ENCODE measurements at places on chromosomes 4 and X. TPM values are rescaled to one million over a fixed set of nuclear protein-coding genes. Genes with fewer than 3 reads are reported as not detected.

DNA sequence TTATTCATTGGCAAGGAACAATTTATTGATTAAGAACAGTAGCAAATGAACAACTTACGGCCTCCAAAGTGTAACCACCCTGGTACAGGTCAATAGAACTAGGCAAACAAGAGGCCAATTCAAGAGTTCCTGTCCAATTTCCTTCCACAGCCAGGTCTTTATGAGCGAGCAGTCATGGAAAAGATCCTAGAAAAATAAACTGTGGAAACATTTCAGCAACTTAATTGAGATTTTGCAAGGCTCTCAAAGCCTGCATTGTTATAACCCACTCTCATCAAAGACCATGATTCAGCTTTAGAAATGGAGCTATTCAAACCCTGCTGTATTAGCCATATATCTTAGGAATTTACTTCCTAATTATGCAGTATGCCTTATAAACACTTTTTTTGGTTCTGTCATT, 43.6 kb downstream of the UNC5C start:
- DNase-seq: no peak

- no peak for DNase-seq
Measured at GRCh38 chrX:1876041-1876440, 261.2 kb downstream of the ASMT start.

The F9 gene
- 127 TPM for polyA plus RNA-seq

DNA sequence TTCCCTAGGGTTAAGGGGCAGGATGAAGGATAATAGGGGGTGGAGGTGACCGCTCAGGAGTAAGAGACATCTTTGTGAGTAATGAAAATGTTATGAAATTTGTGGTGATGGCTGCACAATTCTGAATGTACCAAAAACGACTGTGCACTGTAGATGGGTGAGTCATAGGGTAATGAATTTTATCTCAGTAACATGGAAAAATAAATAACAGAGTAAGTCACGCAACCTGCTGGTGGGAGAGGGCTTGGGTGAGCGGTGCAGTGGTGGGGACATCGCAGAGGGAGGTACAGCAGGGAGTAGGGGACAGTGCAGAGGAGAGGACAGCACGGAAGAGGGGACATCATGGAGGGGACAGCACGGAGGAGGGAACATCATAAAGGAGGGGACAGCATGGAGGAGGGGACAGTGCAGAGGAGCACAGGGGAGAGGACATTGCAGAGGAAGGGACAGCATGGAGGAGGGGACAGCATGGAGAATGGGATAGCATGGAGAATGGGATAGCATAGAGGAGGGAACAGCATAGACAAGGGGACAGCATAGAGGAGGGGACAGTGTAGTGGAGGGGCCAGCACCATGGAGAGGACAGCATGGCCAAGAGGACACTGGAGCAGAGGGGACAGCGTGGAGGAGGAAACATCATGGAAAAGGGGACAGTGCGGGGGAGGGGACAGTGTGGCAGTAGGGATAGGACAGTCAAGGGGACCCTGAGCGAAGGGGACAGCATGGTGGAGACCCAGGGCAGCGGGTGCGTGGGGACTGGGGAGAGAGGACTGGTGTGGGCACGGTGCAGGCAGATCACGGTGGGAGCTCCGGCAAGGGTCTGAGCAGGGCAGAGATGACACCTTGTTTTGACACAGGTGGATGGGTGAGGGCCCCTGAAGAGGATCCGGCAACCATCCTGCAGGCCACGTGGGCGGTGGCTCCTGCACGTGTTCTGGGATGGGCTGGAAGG, 68.5 kb upstream of the MXD4 start:
- DNase-seq: no peak

The EPGN gene
- not detected for polyA plus RNA-seq

DNA sequence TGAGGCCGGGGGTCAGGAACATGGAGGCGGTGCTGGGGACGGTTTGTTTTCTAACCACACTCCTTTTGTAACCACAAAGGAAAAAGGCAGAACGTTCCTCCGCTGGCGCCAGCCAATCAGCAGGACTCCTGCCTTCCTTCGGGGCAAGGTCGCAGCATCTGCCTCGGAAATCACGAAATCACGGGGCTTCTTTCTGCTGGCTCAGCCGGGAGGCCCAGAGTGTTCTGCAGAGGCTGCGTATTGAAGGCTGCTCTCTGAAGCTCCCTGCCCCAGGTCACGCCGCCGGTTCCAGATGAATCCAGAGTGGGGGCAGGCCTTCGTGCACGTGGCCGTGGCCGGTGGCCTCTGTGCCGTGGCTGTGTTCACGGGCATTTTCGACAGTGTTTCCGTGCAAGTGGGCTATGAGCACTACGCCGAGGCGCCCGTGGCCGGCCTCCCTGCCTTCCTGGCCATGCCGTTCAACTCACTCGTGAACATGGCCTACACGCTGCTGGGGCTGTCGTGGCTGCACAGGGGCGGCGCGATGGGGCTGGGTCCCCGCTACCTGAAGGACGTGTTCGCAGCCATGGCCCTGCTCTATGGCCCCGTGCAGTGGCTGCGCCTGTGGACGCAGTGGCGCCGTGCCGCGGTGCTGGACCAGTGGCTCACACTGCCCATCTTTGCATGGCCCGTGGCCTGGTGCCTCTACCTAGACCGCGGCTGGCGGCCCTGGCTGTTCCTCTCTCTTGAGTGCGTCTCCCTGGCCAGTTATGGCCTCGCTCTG, 9.4 kb downstream of the TMEM187 start:
- DNase-seq: no peak

DNA sequence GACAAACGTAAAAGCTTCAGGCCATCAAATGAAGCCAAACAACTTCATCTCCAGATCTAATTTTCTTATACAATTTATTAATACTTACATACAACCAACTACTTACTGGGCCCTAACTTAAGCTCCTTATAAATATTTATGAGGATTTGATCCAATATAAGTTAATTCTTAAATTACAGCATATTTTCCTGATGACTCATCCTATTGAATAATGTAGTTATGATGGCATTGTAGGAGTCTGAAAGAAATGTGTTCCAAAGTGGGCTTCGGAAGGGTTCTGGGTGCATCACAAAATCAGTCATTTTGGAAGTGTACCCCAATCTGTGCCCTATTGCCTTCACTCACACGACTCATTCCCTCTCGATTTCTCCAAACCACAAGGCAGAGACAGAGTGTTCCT, 455.1 kb upstream of the CTSO start:
- DNase-seq: no peak

The CLDN22 gene
- not detected for polyA plus RNA-seq

DNA sequence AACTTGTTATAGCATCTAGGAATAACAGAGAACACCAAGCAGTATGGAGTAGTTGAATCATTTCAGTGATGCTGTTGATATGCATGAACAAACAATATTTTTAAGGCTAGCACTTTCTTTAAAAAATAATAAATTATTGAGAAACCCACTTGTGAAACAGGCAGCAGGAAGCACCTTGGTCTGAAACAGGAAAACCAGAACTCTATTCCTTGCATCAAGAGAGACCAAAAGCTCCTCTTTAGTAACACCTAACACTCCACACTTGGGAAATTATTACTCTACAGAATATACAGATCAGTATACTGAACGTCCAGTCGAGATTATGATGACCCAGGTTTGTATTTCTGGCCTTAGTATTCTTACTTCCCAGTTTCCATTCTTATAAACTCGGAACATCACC, 129.0 kb downstream of the ARAP2 start:
- no peak for DNase-seq

- no peak for DNase-seq
Measured at GRCh38 chr4:87216469-87216868, 3.9 kb downstream of the KLHL8 start.

DNA sequence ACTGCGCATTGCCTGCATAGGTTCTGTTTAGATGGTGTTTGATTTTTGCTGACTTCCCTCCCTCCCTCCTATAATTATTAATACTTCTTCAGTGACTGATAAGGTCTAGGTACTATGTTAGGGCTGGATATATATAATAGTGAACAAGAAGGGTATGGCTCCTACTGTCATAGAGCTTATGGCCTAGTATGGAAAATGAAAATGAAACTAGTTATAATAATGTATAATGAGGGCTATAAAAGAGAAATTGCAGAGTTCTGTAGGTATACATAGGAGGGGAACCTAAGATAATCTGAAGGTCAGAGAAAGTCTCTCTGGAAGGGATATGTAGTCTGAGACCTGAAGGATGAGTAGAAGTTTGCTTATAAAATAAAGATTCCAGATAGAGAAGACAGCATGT, 102.1 kb downstream of the DCK start:
- no peak for DNase-seq

DNA sequence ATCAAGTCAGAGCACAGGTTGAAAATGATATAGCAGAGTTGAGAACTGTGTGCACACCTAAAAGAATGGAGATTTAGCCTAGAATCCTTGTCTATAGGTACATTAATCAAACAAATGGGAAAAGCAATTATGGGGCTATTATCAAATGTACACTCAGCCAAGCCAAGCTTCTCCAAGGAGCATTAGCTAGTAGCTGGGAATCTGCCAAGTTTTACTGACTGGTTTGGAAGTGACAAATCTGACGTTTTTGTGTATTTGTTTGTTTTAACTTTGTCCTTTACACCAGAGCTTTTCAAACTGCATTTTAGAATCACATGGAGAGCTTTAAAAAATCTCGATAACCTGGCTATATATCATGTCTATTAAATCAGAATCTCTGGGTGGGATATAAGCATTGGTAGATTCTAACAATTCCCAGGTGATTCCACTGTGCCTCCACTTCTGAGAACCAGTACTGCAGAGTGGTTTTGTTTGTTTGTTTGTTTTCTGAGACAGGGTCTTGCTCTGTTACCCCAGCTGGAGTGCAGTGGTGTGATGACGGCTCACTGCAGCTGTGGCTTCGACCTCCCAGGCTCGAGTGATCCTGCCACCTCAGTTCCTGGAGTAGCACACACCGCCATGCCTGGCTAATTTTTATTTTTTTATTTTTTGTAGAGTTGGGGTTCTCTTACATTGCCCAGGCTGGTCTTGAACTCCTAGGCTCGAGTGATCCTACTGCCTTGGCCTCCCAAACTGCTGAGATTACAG, 279.8 kb downstream of the UNC5C start:
- no peak for DNase-seq

GRCh38 chr4:77167173-77167572, 10.2 kb downstream of the CCNG2 start:
- no peak for DNase-seq

DNA sequence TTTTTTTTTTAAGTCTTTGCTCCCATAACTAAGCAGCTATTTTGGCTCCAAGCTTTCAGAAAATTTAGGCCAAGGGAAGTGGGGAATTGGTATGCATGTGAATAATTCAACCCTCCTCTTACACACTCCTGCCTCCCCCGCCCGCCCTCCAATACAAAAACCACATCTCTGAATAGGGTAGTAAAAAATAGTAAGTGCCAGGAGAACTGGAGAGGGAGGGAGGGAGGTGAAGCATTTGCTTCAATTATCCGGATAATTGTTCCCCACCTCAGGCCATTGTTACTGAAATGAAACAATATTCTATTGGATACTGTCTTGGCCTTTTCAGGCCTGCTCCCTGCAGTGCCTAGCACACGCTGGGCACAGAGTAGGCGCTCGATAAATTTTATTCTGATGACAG, 5.5 kb upstream of the GSX2 start:
- no peak for DNase-seq

The SGMS2 gene
- 15.2 TPM for polyA plus RNA-seq

- DNase-seq: no peak
Measured at GRCh38 chrX:150007356-150007755, 69.1 kb upstream of the EOLA2 start.

The CCSER1 gene
- 0.21 TPM for polyA plus RNA-seq

The AFF2 gene
- polyA plus RNA-seq: not detected

DNA sequence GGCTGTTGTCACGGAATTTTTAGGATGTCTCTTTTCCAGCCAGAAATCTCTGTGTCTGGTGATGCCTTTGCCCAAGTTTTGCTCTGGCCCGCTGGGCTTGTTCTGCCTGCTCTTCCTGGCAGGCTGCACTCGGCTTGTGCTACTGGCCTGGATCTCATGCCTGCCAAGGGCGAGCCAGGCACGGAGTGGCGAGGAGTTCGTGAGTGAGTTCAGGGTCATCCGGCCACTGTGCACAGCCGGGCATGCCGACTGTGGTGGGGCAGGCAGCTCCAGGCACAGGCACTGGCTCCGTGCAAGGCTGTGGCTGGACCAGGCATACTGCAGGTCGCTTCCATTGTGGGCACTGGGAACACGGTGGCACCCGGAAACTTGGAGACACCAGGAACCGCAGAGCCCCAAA, 129.1 kb downstream of the ARHGAP10 start:
- no peak for DNase-seq

The MAP9 gene
- polyA plus RNA-seq: 0.14 TPM

DNA sequence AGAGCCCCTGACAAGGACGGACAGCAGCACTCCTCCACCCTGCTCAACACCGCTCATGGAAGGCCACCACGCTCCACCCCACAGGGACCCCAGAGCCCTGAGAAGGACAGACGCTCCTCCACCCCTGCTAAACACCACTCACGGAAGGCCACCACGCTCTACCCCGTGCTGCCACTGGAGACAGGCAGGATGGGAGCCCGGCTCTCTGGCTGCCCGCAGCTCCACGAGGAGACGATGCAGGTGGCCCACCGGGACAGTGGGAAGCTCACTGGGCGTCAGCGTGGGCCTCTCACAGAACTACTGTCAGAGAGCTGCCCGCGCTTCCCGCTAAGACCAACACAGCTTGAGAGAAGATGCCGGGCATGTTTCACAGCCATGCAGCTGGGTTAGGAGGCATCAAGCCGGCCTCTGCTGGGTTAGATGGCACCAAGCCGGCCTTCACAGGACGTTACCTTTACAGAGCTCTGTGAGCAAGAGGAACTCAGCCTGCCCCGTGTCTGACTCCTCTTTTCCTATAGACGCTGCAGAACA, 20.8 kb downstream of the GAK start:
- DNase-seq: no peak

DNA sequence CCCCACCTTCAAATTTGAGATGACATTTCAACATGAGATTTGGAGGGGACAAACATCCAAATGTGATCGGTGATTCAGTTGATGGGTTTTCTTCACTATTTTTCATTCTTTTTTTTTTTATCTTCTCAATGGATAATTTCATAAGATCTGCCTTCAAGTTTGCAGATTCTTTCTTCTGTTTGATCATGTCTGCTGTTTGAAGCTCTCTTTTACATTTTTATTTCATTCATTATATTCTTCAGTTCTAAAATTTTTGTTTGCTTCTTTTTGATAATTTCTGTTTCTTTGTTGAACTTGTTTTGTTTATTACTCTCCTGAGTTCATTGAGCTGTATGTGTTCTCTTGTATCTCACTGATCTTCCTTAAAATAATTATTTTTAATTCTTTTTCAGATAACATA, 14.8 kb downstream of the APOOL start:
- DNase-seq: no peak

GRCh38 chr4:16931339-16932305, 33.2 kb upstream of the LDB2 start:
- no peak for DNase-seq

DNA sequence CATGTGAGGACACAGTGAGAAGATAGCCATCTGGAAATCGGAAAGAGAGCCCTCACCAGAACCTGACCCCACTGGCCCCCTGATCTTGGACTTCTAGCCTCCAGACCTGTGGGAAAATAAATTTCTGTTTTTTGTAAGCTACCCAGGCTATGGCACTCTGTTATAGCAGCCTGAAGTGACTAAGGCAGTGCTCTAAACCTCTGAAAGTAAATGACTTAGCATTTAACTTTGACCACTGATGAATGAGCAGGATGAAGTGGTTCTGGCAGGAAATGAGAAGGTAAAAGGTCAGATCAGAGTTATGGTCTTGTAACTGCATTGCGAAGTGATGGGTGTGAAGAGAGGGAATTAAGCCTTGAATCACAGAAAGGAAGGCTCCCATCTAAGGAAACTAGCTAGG, 17.0 kb downstream of the GPAT3 start:
- DNase-seq: no peak
